ENCODE measurements at places on chromosomes 4 and X.
A peak's percentile ranks its signal among the peaks of the same experiment; 100 is the strongest.

- no peak for DNase-seq
These were observed 76.6 kb downstream of the MBNL3 start for GRCh38 chrX:132412208-132412607.

GRCh38 chrX:6067600-6067999 lies 161.1 kb downstream of the NLGN4X start:
- DNase-seq: no peak

DNA sequence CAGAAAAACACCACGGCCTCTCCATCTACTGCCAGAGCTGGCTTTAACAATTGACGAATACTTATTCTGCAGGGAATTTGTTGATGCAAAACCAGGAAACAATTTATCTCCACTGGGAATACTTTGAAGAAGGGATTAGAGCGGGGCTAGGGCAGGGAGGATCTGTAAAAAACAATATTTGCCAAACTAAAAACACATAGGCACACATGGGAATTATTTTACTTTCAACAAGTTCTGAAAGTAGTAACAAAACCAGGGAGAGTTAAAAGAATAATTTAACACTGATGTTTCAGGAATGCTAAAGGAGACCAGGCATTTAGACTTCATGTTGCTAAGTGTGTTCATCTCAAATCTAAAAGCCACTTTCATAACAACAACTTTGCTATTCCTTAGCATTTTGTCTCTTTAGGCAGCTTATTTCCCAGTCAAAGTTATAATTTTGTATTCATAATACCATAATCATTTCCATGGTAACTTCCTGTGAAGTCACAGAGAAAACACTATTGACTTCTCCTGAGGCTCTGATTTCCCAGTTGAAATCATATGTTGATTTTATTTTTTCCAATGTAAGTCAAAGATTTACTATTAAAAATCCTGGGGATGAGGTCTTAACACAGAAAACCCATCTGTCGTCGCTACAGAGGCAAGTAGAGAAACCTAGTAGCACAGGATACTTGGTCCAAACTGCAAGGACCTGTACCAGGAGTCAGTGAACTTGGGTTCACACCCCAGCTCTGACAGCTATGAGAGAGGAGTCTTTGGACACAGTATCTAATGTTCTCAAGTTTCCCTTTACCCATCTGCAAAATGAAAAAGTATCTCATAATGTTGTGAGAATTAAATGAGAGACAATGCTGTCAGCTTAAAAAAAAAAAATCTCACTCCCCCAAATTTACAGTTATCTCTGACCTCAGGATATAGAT lies 69.3 kb downstream of the SH3RF1 start:
- no peak for DNase-seq

GRCh38 chr4:242121-242848 lies 63.0 kb downstream of the ZNF732 start:
- DNase-seq: peak; percentile 44

- DNase-seq: no peak
These were observed 160.9 kb downstream of the SMIM20 start for GRCh38 chr4:26074712-26075430.

DNA sequence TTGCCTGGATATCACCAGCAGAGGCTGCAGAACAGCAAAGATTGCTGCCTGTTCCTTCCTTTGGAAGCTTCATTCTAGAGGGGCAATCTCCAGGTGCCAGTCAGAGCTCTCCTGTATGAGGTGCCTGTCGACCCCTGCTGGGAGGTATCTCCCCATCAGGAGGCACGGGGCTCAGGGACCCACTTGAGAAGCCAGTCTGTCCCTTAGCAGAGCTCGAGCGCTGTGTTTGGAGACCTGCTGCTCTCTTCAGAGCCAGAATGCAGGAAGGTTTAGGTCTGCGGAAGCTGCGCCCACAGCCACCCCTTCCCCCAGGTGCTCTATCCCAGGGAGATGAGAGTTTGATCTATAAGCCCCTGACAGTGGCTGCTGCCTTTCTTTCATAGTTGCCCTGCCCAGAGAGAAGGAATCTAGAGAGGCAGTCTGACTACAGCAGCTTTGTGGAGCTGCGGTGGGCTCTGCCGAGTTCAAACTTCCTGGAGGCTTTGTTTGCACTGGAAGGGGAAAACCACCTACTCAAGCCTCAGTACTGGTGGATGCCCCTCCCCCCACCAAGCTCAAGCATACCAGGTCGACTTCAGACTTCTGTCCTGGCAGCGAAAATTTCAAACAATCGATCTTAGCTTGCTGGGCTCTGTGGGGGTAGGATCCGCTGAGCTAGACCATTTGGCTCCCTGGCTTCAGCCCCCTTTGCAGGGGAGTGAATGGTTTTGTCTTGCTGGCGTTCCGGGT lies 57.9 kb downstream of the DKK2 start:
- DNase-seq: no peak

DNA sequence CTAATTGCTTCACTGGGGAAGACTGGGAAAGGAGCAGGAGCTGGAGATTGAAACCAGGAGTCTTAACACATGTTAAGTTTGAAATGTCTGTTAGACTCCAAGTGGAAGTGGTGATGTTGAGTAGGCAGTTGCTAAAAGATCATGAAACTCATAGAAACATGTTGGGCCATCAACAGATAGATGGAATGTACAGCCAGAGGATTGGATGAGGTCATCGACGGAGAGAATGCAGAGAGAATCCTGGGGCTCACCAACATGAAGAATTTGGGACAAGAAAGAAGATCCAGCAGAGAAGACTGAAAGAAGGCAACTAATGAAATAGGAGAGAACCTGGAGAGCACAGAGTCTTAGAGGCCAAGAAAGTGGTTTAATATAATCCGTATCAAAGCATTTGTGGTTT lies 19.4 kb upstream of the TSPAN5 start:
- no peak for DNase-seq

- no peak for DNase-seq
These were observed 50.5 kb downstream of the IL15 start for GRCh38 chr4:141686879-141687278.

GRCh38 chr4:70992391-70992881 lies 1.0 kb upstream of the DCK start:
- no peak for DNase-seq

DNA sequence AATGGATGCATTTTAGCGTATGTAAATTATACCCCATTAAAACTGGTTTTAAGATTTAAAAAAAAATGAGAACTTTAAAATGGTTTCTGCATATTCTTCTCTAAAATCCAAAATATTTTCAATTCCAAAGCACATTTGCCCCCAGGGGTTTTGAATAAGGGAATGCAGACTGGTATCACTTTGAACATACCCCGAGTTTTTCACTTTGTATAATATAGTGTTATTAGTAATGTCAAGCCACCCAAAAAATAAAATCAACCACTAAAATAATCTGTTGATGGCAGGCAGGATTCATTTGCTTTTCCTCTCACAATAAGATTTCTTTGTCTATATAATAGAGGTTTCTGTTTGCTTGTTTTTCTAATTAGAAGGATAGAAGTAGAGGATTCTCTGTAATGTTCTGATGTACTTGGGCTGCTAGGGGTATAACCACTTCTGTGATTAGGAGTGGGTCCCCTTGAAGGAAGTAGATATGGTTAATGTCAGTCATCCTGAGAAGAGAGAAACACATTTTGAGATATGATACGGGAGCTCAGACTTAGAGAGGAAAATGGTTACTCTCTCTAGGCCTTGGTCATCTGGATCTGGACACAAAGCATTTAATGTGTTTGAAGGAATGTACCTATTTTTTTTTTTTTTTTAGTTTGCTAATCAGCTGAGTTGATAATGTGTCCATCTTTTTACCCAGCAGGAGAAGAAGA lies 9.3 kb upstream of the LIN54 start:
- DNase-seq: no peak

DNA sequence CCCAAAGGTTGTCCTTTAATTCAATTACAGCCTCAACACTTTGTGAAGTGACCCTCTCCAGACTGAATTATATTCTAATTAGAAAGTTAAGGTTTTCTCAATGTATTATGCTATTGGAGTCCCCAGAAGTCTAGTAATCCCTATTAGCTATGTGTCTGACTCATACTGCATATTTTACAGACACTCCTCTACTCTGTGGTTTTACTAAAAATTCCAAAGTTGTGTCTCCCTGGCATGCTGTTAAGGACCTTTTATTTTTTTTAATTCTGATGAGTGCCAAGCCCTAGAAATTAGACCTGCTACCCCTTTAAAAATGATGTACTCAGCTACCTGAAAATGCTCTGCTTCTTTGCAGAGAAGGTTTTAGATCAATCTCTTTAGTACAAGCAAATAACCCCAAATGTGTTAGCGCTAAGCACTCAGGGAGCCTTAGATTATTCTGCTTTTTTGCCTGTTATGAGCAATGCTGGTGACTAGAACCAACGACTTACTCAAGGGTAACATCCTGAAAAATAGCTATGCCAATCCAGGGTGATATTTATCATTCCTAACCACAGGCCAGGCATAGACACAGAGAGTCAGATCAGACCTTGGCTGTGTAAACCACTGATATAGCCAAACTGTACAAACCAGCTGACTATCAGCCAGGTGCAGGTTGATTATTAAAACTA lies 26.1 kb upstream of the CXCL13 start:
- no peak for DNase-seq

GRCh38 chrX:150405576-150405975 lies 42.5 kb downstream of the MAMLD1 start:
- no peak for DNase-seq

- DNase-seq: no peak
These were observed 182.1 kb upstream of the SMIM31 start for GRCh38 chr4:164571593-164572390.

DNA sequence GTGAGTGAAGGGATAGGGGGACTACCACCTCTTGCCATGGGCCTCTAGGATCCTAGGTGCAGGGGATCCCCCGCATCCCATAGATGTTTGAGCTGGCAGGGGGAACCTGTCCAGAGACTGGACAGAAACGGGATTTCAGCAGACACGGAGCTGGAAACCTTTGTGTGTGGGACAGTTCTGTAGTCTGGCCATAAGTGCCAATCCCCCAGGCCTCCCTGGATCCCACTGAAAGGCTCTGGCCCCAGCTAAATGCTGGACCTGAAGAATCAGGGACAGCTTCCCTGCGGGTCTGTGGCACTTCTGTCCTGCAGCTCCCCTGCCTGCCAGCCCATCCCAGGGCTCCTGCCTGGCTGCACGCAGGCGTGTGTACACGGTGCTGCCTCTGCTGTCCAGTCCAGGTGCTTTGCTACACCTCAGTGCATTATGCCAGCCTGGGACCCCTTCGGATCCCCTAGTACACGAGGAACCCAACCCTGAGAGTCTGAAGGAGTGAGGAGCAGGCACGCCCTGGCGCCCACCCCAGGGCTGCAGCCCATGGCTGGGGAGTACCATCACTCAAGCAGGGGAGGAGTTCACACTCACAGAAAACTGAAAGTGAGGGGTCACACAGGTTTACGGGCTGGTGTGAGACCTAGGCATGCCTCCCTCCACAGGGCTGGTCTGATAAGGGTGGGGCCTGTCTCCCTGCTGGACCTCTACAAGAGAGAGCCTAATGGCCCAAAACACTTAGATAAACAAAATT lies 703.0 kb downstream of the ARAP2 start:
- DNase-seq: no peak

- no peak for DNase-seq
These were observed 97.3 kb downstream of the PPP1R2C start for GRCh38 chrX:42680666-42681065.

- DNase-seq: peak; percentile 7
These were observed 64.2 kb downstream of the SPINK2 start for GRCh38 chr4:56757261-56757746.

DNA sequence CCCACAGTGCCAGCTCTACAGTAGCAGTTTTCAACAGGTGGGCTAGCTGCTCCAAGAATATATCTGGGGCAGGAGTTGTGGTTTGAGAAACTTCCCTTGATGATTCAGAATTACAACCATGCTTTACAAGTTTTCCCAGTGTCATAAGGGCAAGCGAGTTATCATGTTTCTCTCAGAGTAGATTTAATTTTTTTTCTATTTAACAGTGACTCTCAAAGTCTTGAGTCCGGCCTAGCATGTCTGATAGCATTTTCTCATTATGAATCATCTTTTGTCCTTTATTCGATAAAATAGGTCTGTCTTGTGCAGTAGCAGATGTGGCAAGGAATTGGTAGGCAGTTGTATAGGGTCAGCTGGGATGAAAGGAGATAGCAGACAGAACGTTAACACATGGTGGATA lies 62.2 kb upstream of the SPANXD start:
- DNase-seq: no peak

GRCh38 chr4:62526671-62527070 lies 1326.5 kb downstream of the ADGRL3 start:
- DNase-seq: no peak

GRCh38 chrX:151183912-151184565 lies 7.7 kb downstream of the GPR50 start:
- DNase-seq: no peak

DNA sequence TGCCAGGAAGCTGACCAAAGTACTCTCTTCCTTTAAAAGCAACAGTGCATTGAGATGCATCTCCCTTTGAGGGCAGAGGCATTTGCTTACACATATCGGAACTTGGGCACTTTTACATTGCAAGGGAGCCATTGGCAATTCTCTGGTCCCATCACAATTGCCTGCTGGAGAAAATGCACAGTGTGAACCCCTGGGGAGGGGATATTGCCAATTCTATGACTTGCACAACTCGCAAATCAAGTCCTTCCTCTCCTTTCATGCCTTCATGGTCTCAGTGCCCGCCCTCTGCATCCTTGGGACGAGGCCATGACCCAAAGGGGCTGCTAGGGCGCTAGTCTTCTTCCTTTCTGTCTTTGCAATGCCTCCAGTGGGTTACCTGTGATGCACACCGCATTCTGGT lies 14.9 kb upstream of the PDZD4 start:
- DNase-seq: no peak

DNA sequence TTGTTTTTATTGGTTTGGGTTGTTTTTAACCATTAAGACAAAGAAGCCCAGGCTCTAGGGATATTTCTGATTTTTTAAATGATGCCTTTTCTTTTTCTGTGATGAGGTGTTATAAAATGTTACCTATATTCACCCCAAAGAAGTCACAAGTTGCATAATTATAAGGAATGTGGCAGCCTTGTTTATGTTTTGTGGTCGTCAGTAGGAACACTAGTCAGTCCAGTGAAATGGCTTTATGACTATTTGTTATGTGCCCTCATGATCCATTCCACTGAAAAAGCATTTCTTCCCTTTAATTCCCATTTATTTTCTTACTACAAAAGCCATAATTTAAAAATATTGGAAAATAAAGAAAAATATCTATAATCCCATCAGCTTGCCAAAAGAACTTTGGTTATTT lies 34.4 kb downstream of the CC2D2A start:
- DNase-seq: no peak

GRCh38 chr4:10054571-10055041 lies 33.3 kb upstream of the SLC2A9 start:
- no peak for DNase-seq

DNA sequence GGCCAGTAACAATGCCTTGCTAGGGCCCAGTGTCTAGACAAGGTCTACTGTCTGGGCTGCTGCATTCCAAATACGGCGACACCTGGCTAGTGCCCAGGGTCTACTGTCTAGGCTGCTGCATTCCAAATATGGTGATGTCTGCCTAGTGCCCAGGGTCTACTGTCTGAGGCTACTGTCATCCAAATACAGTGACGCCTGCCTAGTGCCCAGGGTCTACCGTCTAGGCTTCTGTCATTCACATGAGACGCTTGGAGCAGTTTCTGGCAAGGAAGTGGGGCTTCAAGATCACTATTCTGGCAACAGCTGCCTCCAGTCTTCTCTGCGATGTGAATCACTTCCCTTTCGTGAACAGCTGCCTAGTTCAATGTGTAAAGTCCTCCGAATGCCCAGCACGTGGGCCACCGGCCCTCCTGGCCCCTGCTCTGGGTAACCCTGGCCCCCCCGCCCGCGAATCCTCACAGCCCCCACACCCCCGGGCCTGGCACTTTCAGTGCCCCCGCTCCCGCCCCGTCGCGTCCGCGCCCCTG lies 12.7 kb downstream of the ACOX3 start:
- DNase-seq: no peak
